ENCODE measurements at places on chromosomes 6 and 20. TPM values are rescaled to one million over a fixed set of nuclear protein-coding genes. Genes with fewer than 3 reads are reported as not detected.

Gene RHAG
- total RNA-seq = not detected

Gene COL19A1
- total RNA-seq = 0.26 TPM

Gene GCNT2
- total RNA-seq = 0.63 TPM

Gene MOXD1
- total RNA-seq = 22.6 TPM

Gene RIPOR3
- 0.13 TPM for total RNA-seq

Gene PPP1R14C
- total RNA-seq = not detected

Gene HDGFL1
- not detected for total RNA-seq

Gene GTSF1L
- total RNA-seq = not detected

Gene RIPPLY2
- not detected for total RNA-seq

Gene CARMIL1
- total RNA-seq = 5.5 TPM

Gene SLC22A3
- 0.06 TPM for total RNA-seq

Gene PRL
- total RNA-seq = not detected

Gene SMLR1
- not detected for total RNA-seq

Gene GPR6
- total RNA-seq = not detected

Gene LY6G6D
- total RNA-seq = not detected

Gene FAXC
- total RNA-seq = 2.9 TPM

Gene BPIFB4
- not detected for total RNA-seq

Gene OR10C1
- total RNA-seq = not detected

Gene NDUFAF4
- total RNA-seq = 23.0 TPM

Gene HSD17B8
- 9.1 TPM for total RNA-seq

Gene GJA10
- total RNA-seq = not detected

Gene DLL1
- 4.7 TPM for total RNA-seq

Gene RTEL1
- 31.2 TPM for total RNA-seq

Gene TMC2
- not detected for total RNA-seq

Gene CEP85L
- total RNA-seq = 9.6 TPM

Gene ADAM33
- total RNA-seq = 0.13 TPM

Gene CFAP61
- not detected for total RNA-seq

Gene RIMS1
- 1.9 TPM for total RNA-seq

Gene TRIM39
- 13.1 TPM for total RNA-seq

Gene ROS1
- total RNA-seq = 53.4 TPM

Gene TRIM31
- total RNA-seq = not detected

Gene OLIG3
- not detected for total RNA-seq

Gene MATN4
- total RNA-seq = 0.23 TPM

Gene CRYBG1
- total RNA-seq = 43.6 TPM

Gene GID8
- 23.5 TPM for total RNA-seq

Gene GUCA1A
- total RNA-seq = not detected

Data from LHCN-M2 (cell line).